ENCODE measurements at places on chromosomes 11 and 22.

DNA sequence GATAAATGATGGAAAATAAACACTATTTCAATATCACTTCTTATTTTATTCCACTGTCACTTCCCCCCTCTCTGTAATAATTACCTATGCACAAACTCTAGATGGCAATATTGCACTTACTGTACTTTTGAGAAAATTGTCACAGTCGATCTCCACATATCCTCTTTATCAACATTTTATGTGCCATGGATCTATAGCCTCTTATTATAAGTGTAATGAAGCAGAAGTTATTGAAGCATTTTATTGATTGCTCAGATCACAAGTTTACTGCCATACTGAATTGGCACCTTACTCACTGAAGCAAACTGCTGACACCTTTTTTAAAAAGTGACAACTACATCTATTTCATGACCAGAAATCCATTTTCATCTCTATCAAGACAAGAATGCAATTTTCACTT is 133.4 kb downstream of the DCDC1 start:
- DNase-seq = no peak

DNA sequence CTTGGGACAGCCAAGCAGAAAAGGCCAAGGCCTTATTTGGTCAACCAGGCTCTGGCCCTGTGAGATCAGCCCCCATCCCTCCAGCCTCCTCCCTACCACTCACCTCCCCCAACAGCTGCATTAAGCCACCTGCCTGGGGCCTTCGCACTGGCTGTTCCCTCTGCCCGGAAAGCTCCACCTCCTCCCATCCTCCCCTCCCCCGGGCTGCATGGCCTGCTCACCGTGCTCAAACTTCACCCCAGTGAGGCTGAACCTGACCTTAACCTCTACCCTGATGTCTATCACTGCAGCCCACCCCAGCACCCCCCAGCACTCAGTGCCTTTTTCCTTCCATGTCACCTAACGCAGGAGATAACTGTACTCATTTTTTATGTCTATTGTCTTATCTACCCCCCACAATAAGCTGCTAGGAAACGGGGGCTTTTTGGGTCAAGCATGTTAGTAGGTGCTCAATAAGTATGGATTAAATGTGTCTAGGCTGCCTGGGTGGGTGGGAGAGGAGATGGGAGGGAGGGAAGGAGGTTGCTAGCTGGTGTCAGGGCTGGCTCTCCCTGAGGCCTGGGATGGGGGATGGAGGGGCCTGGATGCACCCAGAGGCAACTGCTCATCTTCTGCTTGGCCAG is 912 bp downstream of the PTPRCAP start:
- DNase-seq = peak; percentile 87

GRCh38 chr22:30211124-30211820 is 35.3 kb downstream of the LIF start:
- DNase-seq = no peak

DNA sequence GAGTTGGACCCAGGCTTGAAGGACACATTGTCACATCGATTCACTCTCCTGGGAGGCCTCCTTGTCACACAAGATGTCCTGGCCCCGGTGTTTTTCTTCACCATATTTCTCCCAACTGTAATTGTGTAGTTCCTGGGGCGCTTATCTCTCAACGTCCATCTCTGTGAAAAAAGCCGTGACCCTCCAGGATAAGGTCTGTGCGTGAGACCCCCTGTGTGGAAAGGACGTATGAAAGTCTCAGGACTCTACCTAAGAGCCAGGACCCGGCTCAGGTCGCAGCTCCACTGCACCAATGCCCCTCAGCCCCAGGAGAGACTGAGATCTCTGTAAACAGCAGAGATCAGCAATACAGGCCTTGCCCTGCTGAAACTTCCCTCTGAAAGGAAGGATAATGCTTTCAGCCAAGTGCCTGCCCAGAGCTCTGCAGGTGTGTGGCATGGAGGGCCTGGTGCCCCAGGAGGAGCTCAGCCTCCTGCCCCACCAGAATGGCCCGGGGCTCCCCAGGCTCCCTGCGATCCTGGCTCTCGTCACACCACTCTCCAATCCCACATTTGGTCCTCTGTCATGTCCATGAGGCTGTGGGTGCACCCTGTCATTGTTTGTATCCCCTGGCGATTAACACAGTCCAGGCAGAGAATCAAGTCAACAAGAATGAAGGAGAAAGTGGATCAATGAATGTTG is 119.2 kb upstream of the TMEM45B start:
- no peak for DNase-seq

- DNase-seq = no peak
Measured at GRCh38 chr11:20561915-20562314, 37.5 kb upstream of the SLC6A5 start.

DNA sequence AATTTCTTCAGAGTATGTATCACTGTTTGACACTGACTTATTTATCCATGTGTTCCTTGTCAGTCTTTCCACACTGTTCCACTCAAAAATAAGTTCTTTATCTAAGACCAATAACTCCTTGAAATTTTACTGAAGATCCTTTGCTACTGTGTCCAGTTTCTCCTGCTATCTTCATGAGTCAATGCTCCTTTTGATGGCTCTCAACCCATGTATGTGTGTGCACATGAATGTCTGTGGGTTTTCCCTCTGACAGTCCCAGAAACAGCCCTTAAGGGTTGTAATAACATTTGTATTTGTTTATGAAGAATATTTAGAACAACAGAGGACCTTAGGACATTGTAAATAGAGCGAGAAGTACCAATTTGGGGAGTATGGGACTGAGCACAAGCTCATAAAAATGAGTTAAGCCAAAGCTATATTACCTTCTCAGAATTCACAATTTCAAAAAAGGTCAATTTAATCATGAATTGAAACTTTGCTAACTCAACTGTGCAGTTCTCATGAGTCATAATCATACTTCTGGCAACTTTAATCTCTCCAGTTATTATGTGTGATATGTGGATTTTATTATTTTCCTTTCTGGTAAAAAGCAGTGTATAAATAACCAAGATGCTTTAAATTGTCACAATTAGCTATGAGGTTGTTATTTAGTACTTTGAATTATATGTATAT is 533.6 kb downstream of the CNTN5 start:
- no peak for DNase-seq

DNA sequence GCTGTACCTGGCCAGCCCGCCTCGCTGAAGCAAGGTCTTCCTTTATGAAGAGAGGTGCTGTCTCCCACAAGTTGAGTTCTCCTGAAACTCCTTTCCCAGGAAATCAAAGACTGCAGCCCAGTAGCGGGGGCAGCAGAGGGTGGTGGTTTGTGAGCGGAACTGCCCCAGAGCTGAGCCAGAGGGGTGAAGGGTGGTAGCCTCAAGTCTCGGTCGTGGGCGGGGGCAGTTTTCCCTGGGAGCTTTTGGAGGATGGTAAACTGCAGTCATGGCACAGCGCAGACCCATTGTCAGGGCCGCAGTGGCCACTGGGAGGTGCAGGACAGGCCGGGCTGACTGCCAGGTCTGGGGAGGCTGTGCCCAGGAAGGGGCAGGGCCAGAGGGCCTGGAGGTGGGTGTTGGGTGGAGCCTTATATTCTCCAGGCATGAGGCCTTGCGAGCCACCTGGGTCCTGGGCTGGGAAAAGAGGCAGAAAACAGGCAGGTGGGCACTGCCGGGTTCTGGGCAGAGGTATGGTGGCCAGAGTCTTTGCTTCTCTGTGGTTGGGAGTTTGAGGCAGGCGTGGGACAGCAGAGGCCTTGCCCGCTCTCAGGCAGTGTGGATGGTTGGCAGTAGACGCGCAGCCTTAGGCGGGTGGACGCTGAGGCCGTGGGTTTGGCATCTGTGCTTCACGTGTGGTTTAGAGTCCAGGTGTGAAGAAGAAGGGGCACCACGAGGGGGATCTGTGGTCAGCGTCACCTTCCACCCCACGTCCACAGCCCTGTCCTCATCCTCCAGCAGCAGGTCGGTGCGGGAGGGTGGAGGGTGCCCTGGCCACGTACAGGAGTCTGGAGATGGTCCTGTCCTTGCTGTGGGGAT is 1176.4 kb downstream of the BRD1 start:
- DNase-seq = peak; percentile 14

- DNase-seq = no peak
Measured at GRCh38 chr11:9895006-9895405, 231.1 kb downstream of the SWAP70 start.

DNA sequence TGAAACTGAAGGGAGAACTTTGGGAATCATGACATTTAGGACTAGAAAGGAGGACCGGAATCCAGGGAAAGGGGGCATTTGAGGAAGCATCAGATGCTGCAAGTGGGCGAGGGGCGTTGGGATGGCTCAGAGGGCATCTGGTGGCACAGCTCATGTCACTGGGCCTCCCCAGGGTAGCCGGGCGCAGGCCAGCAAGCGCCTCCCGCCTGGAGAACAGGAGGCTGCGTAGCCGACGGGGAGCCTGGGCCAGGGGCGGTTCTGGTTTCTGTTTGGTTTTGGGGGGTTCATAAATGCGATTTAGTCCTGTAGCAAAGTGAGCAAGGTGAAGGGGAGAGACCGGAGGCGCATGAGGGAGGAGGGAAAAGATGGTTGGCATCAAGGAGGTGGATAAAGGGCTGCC is 443 bp upstream of the ST14 start:
- no peak for DNase-seq

DNA sequence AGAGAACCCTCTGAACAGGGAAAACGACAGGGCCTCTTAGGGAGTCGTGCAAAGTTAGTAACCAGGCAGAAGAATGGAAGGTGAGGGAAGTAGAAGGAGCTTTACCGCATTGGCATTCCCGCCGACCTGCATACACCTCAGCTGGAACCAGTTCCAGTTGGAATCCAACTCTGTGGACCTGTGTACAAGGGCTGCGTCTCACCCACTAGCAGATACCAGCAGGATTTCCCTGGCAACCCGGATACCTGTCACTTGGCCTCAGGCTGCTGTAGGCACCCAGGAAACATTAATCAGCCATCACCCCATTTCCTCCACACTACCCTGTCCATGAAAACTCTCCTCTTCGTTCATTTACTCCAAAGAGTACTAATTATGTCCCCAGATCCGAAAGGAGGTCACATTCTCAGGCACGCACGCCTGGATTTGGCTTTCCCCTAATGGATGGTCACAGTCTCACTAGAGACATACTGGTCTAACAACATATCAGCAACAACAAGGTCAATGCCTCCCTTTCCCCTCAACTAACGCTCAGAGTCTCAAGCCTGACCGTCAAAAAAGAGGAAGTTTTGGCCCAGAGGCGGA is 842 bp downstream of the ARFGAP2 start:
- DNase-seq = no peak

DNA sequence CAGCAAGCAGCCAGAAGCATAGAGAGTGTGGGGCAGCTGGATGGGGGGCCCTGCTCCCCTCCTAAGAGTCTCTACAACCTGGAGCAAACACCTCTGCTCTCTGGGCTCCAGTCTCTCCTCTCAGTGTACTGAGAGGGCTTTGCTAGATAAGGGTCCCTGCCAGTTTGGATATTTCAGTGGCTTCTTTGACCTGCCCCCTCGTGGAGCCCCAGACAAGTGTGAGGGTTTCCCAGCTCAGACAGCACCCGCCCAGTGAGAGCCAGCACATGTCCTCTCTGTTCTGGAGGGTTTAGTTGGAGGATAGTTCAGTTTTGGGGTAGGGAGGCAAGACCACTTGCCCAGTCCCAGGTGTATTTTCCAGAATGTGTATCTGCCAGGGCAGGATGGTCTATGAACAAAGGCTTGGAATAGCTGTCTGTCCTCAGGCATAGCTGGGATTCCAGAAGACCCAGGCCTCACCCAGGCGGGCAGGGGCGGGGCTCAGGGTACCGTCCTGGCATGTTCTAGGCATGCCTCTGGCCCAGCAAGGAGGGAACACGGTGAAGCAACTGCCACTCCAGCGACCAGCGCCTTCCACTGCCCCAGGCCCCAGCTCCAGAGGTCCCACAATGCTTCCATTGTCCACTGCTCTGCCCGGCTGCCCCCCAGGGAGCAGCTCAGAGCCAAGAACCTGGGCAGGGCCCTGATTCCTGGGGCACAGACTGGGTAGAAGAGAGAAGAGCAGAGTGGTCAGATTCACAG is 7.5 kb upstream of the MICALL1 start:
- no peak for DNase-seq

DNA sequence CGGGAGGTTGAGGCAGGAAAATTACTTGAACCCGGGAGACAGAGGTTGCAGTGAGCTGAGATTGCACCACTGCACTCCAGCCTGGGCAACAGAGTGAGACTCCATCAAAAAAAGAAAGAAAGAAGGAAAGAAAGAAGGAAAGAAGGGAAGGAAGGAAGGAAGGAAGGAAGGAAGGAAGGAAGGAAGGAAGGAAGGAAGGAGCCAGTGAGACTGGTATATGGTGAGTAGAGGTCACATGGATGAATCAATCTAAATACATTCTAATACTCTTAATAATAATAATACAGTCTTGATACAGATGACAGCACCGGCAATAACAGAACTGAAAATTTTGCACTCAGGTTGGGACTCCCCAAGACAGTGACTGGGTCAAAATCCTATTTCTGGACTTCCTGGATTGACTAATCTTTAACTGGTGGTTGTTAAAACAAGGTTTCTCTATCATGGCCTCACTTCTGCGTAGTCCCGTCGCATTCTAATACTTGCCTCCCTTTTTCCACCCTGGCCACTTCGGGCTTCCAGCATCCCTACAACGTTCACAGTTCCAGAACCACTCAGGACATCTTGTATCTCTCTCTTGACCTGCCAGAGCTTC is 53.5 kb upstream of the EIF3M start:
- DNase-seq = no peak

DNA sequence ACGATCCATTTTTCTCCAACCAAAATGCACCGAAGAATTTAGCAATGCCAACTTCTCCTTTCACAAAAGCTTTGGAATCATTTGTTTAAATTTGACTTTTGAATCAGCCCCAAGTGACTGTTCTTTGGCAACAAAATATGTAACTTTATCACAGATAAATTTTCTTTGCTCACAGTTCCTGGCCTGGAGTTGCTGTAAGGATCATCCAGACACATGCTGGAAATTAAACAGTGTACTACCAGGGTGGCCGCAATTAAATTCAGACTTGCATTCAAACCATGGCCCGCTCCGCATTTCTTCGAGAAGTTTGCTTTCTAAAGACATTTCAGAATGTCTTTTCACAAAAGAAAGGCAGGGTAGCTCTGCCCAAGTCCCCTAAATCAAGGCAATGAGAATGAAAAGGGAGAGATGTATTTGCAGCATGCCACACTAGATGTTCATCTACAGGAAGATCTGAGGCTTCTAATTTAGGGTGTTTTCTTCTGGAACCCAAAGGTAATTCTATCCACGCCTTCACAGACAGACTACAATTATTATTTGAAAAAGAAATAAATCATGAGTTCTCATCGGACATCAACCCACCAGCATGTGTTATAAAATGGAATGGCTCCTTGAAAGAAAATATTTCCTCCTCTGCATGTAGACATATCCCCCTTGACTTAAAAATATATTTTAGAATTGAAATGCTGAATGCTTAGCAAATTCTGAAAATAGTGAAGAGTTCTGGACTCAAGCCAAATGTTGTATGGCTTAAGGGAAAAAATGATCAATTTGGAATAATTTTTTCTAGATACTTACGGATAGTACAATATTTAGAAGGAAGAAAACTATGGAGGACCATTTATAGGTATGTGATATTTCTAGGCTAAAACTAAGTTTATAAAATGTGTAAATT is 189.7 kb upstream of the BLID start:
- DNase-seq = no peak

GRCh38 chr22:29821291-29822016 is 16.6 kb downstream of the ASCC2 start:
- DNase-seq = peak; percentile 86

GRCh38 chr11:120268686-120269085 is 28.7 kb downstream of the POU2F3 start:
- no peak for DNase-seq

- DNase-seq = no peak
Measured at GRCh38 chr11:8658321-8659057, 24.0 kb downstream of the TRIM66 start.

- DNase-seq = no peak
Measured at GRCh38 chr11:72141066-72141465, 5.5 kb downstream of the FOLR3 start.

Data from mucosa of descending colon (tissue), 3 donors.